ENCODE measurements at places on chromosomes 1 and 21.

- DNase-seq = no peak
These were observed at the start of gene ELF3 for GRCh38 chr1:202010180-202011015. Gene ELF3, plus strand, starts transcription at chr1:202010587. Its CDS starts 550 bp downstream, at chr1:202011137.

- DNase-seq = no peak
These were observed 99.1 kb downstream of the PPIAL4G start for GRCh38 chr1:148383966-148384365.

- DNase-seq = no peak
These were observed 3.0 kb downstream of the FCAMR start for GRCh38 chr1:206967096-206967849.

DNA sequence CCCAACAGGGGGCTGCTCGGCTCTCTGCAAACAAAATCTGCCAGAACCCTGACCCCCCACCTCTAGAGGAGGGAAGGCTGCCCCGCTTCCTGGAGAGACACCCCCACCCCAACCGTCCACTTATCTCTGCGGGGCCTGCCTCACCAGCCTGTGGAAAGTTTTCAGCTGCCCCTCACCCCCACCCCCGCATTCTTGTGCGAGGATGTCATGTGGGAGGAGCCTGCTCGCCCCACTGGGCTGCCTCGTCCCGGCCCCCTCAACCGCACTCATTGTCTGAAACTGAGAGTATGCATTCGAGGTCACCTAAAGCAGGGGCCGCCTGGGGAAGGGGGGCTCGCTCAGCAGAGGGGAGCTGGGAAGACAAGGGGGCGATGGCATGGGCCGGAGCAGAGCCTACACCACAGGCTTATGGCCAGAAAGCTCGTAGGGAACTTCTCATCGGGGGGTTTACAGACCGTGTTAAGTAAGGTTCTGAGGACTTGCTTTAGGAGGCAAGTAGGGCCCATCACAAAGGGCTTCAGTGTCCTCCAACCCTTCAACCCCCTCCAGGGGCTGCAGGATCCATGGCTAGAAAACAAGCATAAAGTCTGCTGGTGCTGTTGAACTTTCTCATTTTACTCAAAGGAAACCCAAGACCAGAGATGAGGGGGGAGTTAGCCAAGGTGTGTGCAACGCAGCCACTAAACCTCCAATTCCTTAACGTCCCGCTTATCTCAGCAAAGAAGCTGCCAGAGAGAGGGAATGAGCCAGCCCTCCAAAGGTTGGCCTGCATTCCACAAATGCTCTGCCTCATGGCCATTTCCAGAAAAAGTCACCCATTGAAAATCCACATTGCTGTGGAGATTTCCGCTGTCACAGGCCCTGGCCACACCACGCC, 9.4 kb downstream of the EPHA2 start:
- no peak for DNase-seq

GRCh38 chr1:224529844-224530243, 86.3 kb upstream of the CNIH3 start:
- DNase-seq = no peak

- DNase-seq = no peak
These were observed 93.7 kb downstream of the TTC3 start for GRCh38 chr21:37166733-37167132.

DNA sequence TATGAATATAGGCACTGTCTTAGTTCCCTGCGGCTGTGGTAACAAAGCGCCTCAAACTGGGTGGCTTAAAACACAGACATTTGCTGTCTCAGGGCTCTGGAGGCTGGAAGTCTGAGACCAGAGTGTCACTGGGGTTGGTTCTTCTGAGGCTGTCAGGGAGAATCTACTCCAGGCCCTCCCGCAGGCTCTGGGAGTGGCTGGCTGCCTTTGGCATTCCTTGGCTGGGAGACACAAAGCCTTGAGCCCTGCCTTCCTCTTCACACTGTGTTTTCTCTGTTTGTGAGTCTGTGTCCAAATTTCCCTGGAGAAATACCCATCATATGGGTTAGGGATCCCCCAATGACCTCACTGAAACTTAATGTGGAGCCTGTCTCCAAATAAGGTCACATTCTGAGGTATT, 38.5 kb downstream of the B3GALT5 start:
- DNase-seq = no peak

DNA sequence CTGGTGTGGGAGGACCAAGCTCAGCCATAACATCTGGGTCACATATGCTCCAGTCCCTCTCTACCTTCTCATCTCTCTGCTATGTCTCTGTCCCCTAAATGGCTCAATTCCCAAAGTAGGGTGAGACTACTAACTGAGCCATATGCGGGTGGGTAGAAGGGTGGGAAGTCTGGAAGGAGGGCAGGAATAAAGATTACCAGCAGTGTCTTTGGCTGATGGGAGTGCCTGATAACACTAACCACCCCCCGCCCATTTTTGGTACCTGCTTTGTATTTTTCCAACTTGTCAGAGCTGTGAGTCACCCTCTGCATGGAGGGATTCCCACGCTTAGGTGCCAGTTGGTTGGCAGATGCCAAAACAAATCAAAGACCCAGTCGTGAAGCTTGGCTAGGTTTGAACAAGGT, 14.9 kb upstream of the SSBP3 start:
- DNase-seq = no peak

DNA sequence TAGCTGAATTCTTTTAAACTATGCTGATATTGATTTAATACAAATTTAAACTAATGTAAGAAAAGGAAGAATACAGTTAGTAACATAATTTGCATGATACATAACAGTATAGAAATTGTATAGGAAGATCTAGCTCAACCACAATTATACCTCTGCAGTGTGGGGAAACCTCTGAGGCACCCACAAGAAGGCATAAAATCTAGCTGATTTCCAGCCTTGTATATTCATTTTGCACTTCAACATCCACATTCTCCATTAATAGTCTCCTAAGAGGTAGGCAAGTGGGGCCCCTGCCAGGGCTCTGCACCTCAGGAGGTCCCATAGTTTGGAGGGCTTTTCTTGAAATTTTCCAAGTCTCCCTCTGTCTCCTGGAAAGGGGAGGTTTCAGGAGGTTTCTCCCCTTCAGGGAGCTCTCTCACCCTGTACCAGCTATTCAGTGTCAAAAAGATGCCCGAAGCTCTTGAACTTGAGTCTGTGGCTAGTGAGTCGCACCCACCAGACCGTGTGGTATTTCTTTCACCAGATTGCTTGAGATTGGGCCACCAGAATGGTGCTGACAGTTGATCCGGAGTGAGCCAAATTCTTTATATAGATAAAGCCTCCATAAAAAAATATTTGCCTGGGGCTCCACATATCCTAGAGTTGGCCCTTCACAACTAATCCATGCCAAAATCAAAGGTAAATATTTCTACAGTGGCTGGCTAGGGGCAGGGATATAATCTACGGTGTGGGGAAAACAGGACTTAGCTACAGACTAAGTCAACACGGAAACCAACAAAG, 108.2 kb downstream of the TIAM1 start:
- DNase-seq = no peak

DNA sequence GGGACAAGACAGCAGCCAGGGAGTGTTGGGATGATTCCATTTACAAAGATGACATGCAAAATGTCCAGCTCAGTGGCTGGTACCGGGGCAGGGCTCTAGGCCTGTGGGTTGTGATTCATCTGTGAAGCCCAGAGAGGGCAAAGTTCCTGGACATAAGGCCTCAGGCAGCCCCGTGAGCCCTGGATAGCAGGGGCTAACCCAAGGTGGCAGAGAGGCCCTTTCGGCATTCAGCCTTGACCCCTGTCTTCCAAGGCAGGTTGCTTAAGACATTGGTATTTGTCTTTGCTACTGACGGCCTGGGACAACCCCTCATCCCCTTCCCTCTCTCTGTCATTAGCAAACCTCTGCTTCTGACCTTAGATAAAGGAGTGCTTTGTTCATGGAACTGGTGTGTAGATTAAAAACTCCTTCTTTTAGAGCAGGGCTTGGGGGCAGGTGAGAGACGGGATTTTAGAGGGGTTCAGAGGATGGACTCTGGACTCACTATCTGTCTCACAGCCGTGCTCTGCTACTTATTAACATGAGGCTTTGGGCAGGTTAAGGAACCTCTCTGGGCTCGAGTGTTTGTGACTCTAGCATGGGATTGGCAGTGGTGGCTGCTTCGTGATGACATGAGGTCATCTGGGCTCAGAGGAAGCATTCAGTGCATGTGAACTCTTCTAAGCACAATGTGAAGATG, 36.3 kb downstream of the TMEM51 start:
- DNase-seq = no peak

DNA sequence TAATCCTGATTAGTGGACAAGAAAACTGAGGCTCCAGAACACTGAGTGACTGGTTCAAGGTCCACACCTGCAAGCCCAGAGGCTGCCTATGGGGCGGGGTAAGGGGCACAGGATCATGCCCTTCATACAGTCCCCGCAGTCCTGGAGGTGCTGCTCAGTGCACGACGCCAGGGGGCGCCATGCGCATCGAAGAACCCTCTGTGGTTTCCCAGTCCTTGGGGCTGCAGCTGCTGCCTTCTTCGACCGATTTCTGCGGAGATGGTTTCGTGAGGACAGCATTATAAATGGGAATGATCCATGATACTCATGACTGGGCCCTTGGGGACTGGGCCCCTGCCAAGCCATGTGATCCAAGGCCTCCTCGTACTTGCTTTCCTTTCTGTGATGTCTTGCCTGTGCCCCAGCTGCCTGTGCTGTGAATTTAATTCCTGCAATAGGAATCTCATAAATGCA, 37.1 kb upstream of the ARHGEF10L start:
- peak; percentile 43 for DNase-seq

GRCh38 chr1:81453367-81453703, 347.4 kb upstream of the ADGRL2 start:
- DNase-seq = no peak

Data from activated CD4-positive, alpha-beta T cell treated with anti-CD3 and anti-CD28 coated beads, Interleukin-2, amount 50 U/mL, for 1 hour (primary cell).